ENCODE measurements at places on chromosomes 12 and 14.
A peak's percentile ranks its signal among the peaks of the same experiment; 100 is the strongest.

- peak; percentile 65 for DNase-seq
Observed at GRCh38 chr14:24367514-24368211, at the start of gene NFATC4. Gene NFATC4 (plus strand): TSS chr14:24368184. CDS start chr14:24368341, 157 bp downstream.

- DNase-seq: no peak
Observed at GRCh38 chr12:13242936-13243335, 46.4 kb downstream of the EMP1 start.

- DNase-seq: no peak
Observed at GRCh38 chr14:104705340-104706047, 16.1 kb downstream of the INF2 start.

DNA sequence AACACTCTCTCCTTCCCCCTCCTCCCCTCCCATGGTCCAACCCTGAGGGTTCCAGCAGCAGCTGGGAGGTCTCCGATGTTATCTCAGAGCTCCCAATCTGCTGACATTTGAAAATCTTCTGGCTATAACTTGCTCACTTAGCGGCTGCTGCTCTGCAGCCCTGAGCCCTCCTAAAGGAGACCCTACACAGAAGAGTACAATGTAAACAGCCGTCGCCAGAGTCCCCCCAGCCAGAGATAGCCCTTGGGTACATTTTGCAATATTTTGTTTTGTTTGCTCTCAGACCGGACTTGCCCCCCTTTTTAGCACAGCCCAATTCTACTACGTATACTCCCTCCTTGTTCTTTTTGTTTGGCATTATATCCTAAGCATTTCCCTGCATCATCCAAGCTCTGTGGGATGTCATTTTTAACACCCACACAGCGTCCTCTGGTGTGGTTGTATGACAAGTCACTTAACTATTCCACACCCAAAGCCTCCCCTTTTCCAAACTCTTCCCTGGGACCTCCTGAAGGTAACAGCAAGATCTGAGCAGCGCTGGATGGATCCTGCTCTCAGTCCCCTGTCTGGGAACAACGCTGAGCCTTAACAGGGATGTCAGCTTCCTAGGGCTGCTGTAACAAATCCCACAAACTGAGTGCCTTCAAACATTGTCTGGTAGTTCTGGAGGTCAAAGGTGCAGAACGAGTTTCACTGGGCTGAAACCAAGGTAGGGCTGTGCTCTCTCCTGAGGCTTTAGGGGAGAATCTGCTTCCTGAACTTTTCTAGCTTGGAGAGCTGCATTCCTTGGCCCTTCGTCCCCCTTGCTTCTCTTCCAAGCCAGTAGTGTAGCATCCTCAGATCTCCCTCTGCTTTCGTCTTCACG lies 25.3 kb upstream of the TCL1B start:
- DNase-seq: no peak

GRCh38 chr14:78633752-78634151 lies 463.6 kb downstream of the NRXN3 start:
- DNase-seq: peak; percentile 83

GRCh38 chr12:15580431-15580830 lies 208.8 kb downstream of the EPS8 start:
- DNase-seq: no peak

GRCh38 chr12:24730489-24730896 lies 218.4 kb downstream of the BCAT1 start:
- DNase-seq: no peak

DNA sequence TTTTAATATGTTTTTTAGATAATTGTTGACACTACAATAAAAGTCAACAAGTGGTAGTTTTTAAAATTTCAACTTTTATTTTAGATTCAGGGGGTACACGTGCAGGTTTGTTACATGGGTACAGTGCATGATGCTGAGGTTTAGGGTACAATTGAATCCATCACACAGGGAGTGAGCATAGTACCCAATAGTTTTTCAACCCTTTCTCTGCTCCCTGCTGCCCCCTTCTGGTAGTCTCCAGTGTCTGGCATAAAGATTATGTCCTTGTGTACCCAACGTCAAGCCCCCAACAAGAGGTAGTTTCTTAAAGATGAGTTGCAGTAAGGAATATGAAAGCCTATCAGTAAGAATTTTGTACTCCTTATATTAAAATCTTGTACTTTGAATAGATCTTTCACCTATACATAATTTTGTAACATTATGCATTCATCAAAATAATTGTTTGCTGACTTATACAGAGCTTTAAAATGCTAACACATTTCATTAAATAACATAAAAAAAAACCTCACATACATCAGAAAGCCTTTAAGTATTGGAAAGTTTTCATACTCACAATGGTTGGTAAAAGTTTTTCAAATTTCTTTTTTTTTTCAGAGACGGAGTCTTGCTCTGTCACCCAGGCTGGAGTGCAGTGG lies 5.4 kb upstream of the RALGAPA1 start:
- peak; percentile 31 for DNase-seq

DNA sequence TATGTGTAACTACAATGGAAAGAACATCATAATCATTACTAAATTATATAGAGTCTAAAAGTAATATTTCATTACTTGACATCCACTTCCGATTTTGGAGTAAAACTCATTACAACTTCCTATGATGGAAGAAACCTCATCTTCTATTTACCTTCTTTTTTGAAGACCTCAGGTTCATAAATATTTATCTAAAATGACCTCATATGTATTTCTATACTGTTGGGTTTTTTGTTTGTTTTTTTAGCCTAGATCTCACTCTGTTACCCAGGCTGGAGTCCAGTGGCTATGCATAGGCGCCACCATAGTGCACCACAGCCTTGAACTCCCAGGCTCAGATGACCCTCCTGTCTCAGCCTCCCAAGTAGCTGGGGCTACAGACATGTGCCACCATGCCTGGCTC lies 39.9 kb upstream of the BMAL2 start:
- no peak for DNase-seq

DNA sequence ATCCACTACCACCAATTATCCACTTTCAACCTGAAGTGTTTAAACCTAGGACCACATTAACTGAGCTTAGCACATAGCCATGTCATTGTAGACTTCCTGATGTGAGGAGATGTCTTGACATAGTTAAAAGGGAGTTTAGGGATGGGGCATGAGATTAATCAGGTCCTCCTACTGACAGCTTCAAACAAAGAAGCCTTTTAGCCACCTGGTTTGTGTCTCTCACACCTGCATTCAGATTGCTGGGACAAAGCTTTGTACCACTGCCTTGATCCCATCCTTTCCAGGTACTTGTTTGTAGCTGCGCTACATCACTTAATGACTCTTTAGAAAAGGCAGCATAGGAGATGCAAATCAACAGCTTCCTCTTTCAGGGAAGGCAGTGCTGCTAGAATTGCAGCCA lies 340.7 kb upstream of the DDHD1 start:
- DNase-seq: peak; percentile 98

- DNase-seq: no peak
Observed at GRCh38 chr14:106792543-106792942, 1266.2 kb downstream of the TMEM121 start.
